ENCODE measurements at places on chromosomes 1 and 21.

GRCh38 chr1:228314658-228315483 lies 91.8 kb downstream of the TRIM11 start:
- DNase-seq, result no peak

GRCh38 chr1:35379317-35380000 lies 111.0 kb downstream of the ZMYM4 start:
- DNase-seq, result no peak

DNA sequence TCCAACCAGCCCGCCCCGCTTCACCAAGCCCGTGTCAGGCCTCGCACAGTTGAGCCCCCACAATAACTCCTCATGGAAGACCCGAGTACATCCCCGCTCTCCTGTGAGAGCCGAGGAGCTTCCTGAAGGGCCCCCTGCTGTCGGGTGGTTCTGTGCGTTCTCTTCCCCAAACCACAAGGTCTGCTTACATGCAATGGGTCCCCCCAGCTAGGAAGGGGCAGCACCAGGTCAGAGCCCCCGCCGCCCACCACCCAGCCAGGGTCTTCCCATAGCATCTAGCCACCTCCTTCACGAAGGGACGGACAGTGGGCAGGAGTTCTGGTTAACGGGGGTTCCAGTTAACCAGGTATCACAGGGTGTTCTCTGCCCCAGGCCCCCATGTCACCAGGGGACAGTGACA lies 51.5 kb downstream of the GLIS1 start:
- DNase-seq, result no peak

- no peak for DNase-seq
Measured at GRCh38 chr1:218049641-218050040, 235.5 kb upstream of the RRP15 start.

DNA sequence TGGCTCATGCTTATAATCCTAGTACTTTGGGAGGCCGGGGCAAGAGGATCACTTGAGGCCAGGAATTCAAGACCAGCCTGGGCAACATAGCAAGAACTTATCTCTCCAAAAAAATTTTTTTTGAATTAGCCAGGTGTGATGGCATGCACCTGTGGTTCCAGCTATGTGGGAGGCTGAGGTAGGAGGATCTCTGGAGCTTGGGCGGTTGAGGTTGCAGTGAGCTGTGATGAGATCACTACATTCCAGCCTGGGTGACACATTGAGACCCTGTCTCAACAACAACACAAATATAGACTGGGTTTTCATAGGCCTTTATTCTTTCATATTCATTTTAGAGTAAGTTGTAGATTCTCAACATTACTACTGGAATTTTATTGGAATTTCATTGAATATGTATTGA lies 12.8 kb downstream of the MED18 start:
- DNase-seq, result no peak

DNA sequence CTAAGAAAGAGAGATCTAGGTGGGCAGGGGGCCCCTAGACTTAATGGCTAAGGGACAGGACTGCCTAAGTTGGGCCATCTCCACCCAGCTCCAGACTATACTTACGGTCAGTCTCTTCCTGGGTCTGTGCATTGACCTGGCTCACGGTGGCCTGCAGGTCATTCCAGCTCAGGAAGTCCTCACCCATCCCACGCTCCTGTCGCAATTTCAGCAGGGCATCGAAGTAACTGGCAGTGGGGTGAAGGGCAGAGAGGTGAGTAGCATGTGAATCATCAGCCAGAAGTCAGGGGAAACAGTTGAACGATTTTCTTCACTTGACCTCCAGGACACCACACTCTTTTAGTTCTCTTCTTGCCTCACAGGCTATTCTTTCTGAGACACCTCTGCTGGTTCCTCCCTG lies 20.5 kb downstream of the IQGAP3 start:
- DNase-seq, result no peak

DNA sequence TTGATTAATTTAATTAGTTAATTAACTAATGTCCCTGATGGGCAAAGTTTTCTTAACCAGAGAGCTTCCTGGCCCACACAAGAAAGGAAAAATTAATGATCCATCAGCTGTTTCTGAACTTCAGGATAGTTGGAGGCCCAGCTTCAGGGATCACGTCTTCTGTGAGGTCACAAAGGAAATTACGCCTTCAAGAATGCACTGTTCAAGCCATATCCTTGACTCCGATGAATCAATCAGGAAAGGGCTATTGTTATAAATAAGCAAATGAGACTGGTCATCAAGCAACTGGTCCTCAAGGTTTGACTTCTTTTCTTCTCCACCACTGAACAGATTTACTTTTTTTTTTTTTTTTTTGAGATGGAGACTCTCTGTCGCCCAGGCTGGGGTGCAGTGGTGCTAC lies 40.6 kb downstream of the TCP10L start:
- no peak for DNase-seq

DNA sequence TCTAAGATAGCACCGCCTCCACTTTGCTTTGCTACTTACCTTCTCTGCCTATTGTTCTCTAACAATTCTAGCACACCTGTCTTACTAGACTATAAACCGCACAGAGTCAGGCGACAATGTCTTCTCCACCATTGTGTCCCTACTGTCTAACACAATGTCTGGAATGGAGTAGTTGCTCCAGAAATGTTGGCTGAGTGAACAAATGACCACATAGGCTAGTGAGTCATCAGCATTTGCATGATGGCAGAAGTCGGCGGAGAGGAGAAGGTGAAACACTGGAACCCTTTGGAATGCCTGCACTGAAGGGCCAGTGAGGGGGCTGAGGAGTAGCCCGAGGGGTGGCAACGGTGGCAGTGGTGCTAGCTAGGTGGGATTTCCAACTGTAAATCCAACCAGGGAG lies 14.0 kb upstream of the PABPC4 start:
- no peak for DNase-seq

- no peak for DNase-seq
Measured at GRCh38 chr1:244647819-244648218, 5.1 kb upstream of the DESI2 start.

DNA sequence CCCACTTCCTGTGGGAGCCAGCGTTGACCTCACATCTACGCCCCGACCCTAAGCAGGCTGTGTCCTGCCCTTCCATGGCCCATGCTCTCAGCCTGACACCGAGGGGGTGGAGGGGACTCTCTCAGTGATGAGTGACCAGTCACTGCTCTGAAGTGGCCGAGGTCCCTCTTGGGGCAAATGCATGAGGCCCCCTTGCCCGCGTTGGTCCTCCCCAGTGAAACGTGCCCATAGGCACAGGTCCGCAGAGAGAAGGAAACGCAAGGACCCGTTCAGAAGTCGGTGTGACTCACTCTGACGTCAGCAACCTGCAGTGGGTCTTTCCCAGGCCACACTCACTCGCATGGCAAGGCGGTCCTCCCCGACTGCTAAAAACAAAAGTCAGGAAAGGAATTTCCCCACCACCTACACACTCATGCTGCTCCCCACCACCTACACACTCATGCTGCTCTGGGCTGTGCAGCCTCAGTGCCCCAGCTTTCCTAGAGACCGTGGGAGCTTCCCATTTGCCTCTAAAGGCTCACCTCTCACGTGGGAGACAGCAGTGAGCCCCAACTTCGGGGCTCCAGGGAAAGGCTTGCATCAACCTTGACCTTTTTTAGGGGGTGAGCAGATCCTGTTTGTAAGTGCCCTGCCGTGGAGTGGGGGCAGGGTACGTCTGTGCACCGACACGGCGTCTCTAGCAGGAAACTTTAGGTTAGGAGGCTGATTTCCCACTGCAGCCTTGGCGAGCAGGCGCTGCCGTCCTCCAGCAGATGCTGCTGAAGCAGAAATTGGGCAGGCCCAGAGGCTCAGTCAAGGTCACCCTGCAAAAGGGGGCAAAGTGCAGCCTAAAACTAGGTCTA lies 11.4 kb downstream of the UBASH3A start:
- no peak for DNase-seq

- DNase-seq, result no peak
Measured at GRCh38 chr21:38909929-38910328, 104.2 kb downstream of the ETS2 start.

- no peak for DNase-seq
Measured at GRCh38 chr1:35857830-35858229, 25.2 kb upstream of the AGO1 start.

DNA sequence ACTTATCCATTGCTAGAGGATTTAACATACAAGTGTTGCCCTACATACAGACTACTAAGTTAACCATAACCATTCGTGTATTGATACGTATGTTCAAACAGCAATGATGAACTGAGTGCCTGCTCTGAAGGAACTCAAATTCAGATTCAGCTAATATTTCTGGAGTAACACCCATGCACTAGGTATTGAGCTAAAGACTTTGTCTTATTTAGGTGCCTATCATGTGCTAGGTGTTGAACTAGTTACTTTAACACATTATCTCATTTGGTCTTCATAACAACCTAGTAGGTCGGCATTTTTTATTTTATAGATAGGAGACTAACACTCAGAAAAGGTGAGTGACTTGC lies 160.0 kb downstream of the LTN1 start:
- DNase-seq, result no peak

DNA sequence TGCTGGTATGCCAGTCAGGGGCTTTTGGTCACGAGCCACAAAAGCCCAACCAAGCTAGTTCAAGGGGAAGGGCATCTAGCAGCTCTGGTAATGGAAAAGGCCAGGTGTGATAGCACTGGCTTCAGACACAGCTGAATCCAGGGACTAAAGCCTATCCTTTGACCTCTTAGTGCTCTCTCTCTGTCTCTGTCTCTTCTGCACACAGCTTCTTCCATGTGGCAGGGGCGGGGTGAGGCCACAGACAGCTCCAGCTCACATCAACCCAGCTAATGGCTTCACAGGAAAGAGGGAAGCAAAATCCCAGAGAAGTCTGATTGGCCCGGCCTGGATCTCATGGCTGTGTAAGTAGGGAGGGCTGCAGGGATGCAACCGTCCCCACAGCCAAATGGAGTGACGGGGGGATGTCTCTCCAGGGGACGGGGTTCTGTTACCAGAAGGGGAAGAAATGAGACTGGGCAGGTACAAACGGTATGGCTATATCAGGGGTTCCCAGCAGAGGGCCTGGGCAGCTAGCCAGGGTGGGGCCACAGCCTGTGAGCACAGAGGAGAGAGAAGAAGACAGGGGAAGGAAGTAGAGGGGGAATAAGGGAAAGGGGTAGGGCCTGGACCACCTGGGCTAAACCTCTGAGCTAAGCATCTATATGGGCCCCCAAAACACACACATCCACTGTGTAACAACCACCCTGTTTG lies 42.4 kb downstream of the FBXO2 start:
- no peak for DNase-seq

GRCh38 chr1:94284476-94284875 lies 47.1 kb upstream of the ARHGAP29 start:
- DNase-seq, result no peak

- DNase-seq, result no peak
Measured at GRCh38 chr1:33985656-33986055, 121.8 kb downstream of the HMGB4 start.

DNA sequence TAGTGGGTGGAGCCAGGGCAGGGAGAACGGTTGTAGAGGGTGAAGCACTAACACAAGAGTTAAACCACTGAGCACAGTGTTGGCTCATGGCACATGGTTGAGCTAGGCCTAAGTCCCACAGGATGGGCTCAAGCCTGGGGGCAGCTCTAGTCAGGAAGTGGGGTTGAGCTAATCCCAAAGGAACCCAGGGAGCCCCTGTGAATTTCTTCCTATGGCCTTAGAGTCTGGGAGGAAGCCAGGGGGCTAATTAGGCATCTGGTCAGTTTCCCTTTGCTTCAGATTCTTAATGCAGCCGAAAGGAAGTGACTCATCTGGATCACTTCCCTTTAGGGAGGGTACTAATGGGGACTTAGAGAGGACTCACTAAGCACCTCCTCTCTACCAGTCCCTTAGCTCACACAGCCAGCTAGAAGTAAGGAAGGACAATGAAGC lies 10.1 kb downstream of the CFAP45 start:
- DNase-seq, result no peak

DNA sequence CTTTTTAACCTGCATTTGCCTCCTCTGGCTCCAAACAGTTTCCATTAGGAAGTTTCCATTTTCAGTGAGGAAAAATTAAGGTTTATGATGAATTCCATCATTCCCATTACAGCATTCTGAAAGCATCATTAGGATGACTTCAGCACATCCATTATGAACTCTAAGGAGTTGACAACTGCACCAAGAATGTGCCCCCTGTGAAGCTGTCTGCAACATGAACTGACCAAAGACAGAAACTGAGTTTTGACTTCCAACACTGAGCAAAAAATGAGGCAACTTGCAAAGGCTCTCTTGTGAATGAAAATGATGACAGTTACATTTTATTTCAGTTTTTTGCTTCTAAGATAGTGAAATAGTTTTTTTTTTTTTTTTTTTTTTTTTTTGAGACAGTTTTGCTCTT lies 18.3 kb upstream of the KCNE1 start:
- DNase-seq, result no peak

GRCh38 chr1:204396015-204396583 lies 15.5 kb downstream of the PPP1R15B start:
- no peak for DNase-seq

DNA sequence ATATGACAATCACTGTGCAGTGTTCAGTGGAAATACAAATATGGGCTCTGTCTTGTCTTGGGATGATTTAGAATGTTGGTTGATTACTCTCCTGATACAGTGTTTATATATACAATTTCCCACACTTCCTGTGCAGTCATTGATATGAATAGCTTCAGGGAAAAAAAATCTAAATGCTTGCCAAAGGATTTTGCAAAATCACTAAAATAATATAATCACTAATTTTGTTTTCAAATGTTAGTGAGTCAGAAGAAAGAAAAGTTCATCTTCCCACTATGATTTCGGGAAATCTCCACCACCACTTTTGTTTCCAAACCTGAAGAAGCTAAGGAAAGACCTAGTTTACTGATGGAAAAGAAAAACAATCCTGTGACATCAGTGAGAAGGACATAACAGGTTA lies 32.1 kb upstream of the CHRM3 start:
- no peak for DNase-seq

- no peak for DNase-seq
Measured at GRCh38 chr1:240435996-240436566, 175.9 kb downstream of the GREM2 start.

GRCh38 chr1:224683936-224684335 lies 67.8 kb downstream of the CNIH3 start:
- peak; percentile 35 for DNase-seq

DNA sequence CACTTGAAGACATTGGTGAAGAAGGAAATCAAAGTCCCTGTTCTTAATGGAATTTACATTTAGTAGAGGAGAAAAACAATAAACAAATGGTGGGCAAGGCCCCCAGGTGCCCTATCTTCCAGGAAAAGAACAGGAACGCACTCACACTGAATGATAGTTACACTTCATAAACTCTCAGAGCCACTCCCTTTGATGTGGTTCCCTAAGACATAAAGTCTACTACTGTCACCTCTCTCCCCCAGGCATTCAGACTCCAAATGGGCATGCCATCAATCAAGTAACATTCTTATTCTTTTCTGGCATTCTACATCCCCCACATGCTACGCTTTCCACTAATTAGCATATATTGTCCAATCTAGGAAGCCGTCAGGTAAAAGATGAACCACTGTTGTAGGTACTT lies 36.6 kb upstream of the PIGC start:
- DNase-seq, result no peak

DNA sequence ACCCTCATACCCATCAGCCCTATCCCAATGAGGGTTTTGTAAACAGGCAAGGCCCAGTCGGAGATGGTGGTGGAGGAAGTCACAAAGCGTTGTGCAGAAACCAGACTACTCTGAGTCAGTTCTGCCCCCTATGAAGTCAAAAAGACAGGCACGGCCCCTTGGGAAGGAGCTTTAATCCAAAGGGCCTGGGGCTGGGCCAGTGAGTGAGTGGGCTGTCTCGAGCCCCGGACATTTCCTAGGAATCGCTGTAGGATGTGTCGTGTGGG lies 442 bp upstream of the AHCYL1 start:
- DNase-seq, result no peak

All from NCI-H1694 (cell line).